ENCODE measurements at places on chromosomes 1 and 21.

- no peak for DNase-seq
Measured at GRCh38 chr1:19643121-19643520, 990 bp upstream of the NBL1 start.

GRCh38 chr1:10733474-10734366, 62.7 kb downstream of the CASZ1 start:
- no peak for DNase-seq

GRCh38 chr1:226109829-226110248, 47.3 kb downstream of the H3-3A start:
- peak; percentile 90 for DNase-seq

GRCh38 chr1:195714248-195714647, 894.0 kb downstream of the KCNT2 start:
- no peak for DNase-seq

DNA sequence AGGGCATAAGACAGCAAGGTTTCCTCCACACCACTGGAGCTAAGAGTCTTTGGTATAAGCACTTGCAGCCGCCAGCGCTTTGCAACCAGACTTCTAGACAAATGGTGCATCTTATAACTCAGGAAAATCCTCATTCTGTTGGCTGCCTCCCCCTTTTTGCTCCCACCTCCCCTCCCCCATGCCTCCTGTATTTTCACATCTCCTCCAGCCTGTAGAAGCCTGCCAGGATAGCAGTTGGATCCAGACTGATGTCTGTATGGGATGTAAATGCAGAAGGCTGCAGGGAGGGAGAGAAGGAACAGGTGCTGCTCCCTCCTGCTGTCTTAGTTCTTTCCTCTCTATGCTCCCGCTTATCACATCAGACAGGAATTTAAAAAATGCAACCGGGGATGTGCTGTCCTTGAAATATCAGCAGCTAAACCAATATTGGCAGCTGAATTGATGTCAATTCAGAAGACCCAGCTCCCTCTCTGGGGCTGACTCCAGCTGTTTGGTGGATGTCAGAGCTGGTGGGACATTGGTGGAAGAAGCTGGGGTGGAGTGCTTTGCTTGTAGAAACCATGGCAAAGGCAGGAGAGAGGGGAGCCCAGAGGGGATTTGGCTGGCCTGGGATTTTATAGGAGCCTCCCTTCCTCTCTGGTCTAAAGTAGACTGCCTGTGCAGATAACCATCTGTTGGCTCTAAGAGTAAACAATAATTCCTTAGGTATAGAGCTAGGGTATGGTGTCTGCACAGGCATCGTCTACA, 53.5 kb downstream of the NFASC start:
- no peak for DNase-seq

GRCh38 chr1:98323906-98324358, 337.6 kb upstream of the SNX7 start:
- DNase-seq, result no peak

DNA sequence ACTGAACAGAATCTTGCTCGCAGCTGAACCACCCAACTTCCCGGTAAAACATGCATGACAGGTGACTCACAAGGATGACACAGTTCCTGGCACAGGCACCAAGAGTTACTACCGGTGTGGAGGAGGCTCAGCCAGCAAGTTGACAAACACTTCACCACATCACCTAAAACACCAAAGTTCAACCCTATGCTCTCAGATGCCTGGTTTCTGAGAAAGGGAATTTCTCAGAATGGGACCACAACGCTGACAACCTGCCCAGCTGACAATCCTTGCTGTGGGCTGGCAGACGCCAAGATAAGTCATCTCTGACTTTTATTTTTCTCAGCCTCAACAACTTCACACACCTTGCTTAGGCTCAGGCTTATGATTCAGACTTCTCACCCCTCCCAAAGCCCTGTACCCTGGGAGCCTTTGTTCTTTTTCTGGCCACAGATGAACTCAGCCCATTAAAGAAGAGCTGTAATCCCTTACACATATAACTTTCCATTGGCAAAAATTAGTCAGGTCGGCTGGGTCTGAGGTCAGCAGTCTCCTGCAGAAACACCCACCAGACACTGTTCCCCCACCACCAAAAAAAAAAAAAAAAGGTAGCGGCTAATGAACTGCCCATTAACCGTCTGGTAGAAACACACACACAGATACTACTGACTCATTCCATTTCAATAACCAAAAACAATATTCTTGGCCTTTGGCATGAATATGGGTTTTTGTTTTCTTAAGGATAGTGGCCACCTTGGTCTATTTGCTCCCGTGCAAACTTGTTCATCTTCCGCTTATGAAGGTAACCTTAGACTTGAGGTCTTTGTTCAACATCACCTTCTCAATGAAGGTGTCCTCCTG, 10.8 kb upstream of the TIAM1 start:
- no peak for DNase-seq

DNA sequence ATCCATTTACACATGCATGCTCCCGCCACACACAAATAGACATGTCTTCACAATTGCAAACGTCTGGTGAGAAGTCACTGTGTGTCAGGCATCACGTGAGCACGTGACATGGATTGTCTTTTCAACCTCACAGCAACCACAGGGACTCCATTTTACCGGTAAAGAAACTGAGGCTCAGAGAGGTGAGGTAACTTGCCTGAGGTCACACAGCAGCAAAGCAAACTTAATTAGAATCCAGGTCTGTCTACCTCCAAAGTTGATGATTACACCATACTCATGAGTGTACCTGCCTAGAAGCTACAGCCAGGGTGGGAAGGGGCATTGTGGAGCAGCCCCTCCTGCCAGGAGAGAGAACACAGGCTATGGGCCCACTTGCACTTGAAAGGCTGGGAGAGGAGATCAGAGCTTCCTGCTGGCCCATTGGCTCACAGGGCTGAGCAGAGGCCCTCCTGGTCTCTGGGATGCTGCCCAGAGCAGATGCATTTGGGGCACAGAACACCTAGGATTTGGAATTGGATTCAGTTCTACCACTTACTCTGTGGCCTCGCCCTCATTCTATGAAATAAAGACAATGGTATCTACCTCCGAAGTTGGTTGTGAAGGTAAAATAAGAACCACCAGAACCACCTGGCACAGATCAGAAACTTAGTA, 44.4 kb upstream of the SELENON start:
- DNase-seq, result no peak

- DNase-seq, result no peak
Measured at GRCh38 chr21:45979651-45980050, 1.9 kb upstream of the COL6A1 start.

GRCh38 chr1:185044981-185045813, at the start of gene RNF2:
RNF2 (plus strand) TSS chr1:185045558; CDS start chr1:185087554, 41,996 bp downstream.
- DNase-seq, result peak; percentile 85

DNA sequence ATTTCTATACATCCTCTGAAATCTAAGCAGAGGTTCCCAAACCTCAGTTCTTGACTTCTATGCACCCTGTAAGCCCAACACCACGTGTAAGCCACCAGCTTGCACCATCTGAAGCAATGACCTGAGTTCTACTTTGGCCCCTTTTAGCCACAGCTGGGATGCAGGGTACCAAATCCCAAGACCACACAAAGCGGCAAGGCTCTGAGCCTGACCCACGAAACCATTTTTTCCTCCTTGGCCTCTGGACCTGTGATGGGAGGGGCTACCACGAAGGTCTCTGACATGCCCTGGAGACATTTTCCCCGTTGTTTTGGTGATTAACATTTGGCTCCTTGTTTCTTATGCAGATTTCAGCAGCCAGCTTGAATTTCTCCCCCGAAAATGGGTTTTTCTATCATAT, 38.8 kb downstream of the STXBP3 start:
- DNase-seq, result no peak

DNA sequence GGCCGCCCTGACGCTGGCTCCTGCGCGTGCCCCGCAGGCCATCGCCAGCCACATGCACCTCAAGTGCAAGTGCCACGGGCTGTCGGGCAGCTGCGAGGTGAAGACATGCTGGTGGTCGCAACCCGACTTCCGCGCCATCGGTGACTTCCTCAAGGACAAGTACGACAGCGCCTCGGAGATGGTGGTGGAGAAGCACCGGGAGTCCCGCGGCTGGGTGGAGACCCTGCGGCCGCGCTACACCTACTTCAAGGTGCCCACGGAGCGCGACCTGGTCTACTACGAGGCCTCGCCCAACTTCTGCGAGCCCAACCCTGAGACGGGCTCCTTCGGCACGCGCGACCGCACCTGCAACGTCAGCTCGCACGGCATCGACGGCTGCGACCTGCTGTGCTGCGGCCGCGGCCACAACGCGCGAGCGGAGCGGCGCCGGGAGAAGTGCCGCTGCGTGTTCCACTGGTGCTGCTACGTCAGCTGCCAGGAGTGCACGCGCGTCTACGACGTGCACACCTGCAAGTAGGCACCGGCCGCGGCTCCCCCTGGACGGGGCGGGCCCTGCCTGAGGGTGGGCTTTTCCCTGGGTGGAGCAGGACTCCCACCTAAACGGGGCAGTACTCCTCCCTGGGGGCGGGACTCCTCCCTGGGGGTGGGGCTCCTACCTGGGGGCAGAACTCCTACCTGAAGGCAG, 23.4 kb upstream of the ARF1 start:
- no peak for DNase-seq

DNA sequence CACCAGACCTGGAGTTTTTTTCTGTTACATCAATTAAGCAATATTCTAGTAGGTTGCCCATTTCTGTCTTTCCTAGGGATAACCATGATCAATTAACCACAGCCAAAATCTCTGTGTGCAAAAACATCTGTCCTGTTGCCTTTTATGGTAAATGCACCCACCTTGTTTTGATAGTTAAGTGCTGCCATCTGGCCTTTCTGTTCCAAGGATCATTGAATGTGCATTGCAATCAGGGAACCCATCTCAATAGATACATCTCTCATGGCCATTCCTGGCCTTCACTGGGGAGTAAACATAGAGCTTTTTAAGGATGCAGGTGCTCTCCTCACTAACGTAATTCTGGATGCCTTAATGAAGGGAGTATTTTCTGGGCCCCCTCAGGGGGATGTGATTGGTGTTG, 111.8 kb upstream of the KIAA1614 start:
- no peak for DNase-seq

DNA sequence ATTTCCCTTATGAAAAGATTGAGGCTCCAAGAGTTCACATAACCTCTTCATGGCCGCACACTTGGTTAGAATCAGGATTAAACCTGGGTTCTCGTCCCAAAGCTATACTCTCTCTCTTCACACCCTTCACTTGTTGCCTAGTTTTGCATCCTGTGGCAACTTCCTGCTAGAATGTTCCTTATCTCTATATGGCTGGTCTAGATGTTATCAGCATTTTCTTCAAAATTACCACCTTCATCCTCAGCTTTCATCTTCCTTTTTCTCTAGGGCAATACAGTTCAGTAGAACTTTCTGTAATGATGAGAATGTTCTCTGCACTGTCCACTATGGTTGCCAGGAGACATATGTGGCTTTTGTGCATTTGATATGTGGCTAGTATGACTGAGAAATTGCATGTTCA, 31.1 kb upstream of the BCAR3 start:
- DNase-seq, result no peak

- no peak for DNase-seq
Measured at GRCh38 chr1:174428033-174428432, 19.7 kb upstream of the GPR52 start.

GRCh38 chr21:45203983-45204382, 83.7 kb downstream of the POFUT2 start:
- DNase-seq, result no peak

DNA sequence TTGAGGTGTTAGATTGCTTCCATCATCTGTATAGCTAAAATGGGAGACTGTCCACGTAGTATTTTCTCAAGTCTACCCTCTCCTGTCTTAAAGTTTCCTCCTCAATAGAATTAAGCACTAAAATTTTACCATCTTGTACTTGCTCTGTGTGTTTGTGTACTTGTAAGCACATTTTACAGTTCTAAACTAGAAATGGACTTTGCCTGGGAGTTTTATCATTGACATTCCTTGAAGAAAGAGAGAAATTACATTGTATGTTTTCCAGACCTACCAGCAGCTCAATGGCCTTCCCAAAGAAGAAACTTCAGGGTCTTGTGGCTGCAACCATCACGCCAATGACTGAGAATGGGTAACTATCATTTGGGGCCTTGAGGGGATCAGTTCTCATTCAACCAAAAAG, 4.5 kb downstream of the NPL start:
- no peak for DNase-seq

DNA sequence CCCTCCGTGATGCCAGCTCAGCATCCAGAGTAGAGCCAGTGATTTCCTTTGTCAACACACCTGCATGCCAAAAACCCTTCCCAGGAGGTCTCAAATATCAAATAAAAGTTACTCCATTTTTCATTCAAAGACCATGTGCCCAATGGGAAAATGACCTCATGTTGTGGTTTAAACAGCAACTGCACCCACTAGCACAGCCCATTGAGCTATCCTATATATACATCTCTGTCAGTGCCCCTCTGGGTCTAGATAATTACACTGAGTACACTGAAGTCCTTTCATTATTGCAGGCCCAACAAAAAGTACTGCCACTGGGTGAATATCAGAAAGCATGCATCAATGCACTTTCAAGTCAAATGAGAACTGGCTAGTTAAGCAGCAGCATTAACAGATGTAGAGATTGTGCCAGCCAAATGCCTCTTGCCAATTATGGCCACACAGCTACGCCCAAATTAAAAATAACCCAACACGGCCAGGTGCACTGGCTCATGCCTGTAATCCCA, 117.7 kb downstream of the SLC45A1 start:
- no peak for DNase-seq

DNA sequence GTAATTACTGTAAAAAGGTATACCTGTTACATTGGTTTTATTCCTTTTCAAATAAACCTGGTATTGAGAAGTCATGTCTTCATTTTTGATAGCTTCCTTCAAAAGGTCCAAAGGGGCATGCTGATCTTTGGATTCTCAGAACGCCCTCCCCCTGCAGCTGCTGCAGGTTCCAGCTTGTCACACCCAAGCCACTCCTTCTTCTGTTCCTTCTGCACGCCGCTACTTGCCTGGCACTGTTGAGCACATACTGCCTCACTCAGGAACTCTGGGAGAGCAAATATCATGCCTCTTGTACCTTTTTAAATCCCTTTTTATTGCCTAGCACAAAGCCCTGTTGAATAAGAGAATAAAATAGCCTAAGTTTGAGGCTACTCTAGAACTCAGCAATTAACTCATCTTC, 136.9 kb downstream of the BARHL2 start:
- DNase-seq, result no peak

DNA sequence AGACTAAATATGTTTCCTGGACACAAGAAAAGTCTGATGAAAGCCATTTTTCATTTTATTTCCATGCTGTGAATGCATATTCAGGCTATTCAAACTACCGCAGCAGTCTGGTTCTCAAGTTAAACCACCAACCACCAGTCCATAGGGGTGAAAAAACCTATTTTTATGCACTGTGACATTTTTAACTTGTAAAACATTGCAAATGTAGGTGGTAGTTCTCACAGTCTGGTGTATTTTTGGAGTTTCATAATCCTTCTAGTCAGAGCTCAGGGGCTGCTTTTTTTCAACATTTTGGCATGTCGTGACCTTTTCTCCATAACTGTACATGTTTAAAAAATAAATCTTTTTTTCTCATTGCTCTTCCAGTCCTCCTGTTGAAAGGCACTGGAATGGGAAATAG, 907.6 kb upstream of the ADGRL2 start:
- DNase-seq, result no peak
